ENCODE measurements at places on chromosomes 5 and 9.

DNA sequence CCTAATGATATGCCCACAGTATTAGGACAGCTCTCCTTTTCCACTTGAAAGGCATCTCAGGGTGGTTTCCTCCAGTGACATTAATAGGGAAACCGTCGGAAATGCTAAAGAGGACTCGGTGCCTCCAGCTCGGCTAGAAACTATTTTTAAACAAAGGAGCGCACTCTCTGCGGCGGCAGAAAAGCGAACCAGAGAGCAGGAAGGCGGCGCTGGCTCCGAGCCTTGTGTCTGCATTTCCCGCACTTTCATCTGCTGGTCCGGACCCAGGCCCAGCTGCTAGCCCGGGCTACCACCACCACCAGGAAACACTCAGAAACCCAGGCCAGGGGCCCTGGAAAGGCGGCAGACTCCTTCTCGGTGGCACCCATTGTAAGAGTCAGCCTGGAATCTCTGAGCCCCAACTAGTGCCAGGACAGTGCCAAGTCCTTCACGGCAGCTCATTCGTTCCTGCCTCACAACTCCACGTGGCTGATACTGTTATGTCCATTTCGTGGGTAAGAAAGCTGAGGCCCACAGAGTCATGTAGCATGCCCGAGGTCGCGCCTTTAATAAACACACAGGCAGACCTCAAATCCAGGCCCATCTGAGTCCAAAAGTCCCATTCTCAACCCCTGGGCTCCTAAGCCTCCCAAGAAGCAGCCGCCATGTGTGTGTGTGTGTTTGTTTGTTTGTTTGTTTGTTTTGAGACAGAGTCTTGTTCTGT lies 73.9 kb downstream of the VAV2 start:
- no peak for DNase-seq

DNA sequence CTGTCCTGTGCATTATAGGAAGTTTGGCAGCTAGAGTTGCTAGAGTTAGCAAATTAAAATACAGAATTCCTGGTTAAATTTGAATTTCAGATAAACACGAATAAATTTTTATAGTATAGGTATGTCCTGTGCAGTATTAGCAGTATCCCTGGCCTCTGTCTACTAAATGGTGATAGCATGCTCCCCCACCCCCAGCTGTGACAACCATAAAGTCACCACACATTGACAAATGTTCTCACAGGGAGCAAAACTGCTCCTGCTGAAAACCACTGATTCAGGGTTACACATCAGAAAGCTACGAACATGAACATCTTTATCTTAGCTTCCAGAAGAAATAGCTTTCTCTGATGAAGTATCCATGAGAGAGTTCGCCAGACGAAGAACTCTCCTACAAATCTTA lies 91.8 kb upstream of the CCDC112 start:
- no peak for DNase-seq

- DNase-seq = no peak
These were observed 5.6 kb upstream of the CYSTM1 start for GRCh38 chr5:140169410-140169809.

- DNase-seq = no peak
These were observed 422.9 kb downstream of the EBF1 start for GRCh38 chr5:158676642-158677469.

DNA sequence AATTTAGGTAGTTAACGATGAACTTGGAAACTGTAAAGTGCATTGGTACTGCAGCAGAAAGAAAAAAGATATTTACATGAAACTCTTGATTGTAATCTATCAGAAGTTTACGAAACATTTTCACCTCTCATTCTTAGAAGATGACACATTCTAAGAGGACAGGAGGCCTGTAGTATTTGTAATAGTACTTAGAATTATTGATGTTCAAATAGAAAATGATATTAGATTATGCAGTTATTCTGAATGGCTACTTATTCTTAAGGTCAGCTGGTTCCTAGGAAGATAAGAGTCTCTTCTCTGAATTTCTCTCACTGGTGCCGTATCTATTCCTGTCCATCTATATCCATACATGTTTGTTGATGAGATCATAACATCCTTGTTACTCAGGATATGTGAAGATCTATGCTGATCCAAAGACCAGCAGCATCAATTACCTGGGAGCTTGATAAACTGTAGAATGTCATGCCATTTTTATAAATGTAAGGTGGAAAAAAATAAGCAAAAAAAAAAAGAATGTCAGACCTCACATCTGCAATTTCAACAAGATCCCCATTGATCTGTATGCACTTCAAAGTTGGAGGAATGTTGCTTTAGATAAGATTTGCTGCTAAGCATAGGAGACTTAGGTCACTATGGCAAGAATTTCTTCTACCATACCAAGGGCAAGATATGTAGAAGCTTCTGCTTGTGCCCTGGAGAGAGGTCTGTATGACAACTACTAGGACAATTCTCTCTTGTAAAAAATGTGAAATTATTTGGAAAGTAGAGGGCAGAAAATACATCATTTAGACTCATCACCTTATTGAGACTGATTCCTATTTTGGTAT lies 42.4 kb upstream of the RICTOR start:
- DNase-seq = no peak

DNA sequence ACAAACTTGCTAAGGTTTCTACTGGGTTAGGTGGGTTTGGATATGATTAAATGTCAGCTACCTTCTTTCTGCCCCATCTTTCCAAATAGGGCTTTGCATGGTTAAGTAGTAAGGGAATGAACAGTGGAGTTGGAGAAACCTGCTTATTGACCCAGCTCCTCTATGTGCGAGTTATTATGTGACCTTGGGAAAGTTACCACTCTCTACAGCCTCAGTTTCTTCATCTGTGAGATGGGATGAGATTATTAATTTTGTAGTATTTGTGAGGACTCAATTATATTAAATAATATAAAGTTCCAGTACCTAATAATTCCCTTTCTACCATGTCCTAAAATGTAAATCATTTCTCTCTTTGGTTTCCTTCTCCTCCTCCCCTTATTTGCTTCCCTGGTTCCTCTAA lies 123.4 kb downstream of the GDNF start:
- DNase-seq = no peak

GRCh38 chr5:172641359-172642050 lies 442 bp downstream of the NEURL1B start:
- no peak for DNase-seq

DNA sequence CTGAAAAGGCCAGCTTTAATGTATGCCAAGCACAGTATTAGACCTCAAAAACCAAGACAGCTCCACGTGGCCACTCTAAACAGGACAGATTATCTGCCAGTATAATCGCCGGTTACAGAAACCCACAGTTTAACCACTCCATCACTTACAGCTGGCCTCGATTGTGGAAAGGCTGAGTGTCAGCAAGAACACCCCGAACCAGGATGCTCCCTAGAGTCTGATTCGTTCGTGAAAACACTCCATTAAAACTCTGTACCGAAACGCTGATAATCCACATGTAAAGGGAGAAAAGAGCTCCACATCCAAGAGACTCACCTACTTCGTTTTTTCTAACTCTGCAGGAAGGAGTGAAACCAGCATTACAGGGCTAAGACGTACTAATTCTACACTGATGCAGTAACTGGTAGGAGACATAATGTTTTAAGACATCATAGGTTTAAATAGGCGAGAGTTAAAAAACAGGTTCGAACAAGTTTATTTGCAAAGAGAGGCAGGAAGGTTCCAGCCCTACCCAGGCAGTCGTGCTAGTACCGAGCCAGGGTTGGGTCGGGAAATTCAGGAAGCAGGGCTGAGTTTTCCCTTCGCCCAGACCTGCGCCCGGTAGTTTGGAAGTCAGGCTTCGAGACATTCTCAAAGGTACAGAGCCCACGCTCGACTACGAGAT lies 949 bp downstream of the SERINC5 start:
- DNase-seq = no peak

DNA sequence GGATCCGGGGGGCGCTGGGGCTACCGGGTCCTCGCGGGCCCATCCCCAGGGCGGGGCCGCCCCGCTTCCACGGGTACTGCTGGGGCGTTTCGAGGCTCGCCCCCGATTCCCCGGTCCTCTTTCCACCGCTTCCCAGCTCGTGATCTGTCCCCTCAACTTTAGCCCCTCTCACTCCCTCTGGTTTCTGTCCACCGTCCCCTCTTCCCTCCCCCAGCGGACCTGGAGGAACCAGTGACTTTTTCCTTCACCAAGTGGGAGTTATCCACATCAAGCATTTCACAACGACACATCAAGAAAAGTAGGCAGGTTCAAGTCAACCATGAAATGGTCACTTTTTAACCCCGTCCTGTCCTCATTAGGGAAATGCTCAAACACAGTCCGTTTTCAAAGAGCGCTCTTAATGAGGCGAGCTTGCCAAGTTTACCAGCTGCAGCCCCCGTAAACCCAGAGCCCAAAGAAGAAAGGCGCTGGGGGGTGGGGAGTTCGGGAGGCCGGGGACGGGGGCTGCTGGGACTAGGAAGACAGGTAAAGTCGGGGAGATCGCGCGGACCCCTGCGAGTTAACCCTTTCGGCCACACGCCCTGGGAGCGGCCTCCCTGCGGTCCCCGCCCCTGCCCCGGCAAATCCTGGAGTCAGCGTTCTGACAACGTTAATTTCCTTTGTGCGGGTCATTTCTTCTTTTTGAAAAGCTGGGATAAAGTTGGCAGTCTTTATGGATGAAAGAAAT lies 2.1 kb upstream of the NFIB start:
- no peak for DNase-seq

GRCh38 chr5:7897014-7897600 lies 28.2 kb downstream of the MTRR start:
- no peak for DNase-seq

DNA sequence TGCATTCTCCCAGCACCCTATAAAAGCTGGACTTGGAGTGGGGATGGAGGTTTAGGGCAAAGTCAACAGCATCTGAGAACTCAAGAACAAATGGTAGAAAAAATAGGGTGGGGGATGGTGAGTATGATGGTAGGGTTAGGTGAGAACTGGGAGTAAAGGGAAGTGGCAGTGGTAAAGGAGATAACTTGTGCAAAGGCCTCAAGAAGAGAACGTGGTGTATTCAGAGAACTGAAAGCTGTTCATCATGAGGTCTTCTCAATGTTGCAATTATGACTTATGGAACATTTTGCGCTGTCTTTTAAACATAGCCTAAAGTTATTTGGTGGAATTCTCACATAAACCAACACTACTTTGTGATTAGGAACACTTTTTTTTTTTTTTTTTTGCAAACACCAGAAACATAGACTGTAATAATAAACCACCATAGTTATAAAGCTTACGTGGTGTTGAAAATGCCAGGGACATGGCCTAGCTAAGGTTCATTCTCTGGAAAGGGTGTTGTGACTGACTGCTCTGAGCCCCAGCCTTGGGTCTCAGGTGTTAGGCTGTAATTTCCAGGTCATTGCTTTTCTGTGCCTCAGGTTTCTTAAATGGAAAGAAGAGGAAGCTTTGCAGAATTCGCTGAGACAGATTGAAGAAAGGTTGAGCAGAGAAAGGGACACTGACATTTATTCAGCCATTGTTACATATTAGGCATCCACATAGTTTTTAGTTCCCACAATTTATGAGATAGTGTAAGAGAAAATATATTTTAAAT lies 19.2 kb upstream of the TXNDC8 start:
- DNase-seq = no peak

DNA sequence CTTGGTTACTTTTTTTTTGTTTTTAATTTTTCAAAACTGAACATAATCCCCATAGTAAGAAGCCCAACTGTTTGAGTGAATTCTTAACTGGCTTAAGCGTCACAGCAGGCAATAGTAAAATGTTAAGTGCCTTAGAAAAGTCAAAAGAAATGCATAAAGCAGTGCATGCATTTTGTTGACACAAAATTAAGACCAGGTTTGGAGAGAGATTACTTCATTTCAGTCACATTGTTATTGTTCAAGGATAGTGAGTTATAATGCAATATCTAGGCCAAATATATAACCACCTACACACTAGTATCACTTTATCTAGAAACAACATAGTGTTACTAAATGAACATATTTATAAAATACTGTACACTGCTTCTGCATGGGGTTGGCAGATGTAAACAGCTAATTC lies 116.9 kb upstream of the KLF9 start:
- DNase-seq = no peak

DNA sequence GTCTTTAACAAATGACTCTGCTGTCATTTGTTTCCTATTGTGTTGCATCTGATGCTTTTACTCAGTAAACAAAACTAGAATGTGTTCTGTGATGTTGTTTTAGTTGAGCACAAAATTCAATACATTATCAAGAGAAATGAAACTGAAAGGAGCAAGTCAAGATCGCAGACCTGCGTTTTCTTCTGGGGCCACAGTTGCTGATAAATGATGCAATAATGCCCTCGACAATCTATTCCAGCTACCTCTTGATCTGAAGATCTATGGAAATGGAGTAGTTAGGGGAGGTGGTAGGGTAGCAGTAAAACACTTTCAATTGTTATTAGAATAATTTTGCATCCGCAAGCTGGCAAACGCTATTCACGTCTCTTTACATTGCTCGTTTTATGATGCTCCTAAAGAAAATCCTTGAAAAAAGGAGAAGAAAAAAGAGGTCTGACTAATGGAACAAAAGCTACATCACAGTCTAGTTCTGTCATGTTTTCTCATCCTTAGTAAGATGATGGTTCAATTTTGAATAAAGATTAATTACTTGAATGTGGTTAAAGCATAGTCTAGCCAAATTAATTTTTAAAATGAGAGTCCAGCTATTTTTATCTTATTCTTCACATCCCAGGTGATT lies 1.6 kb downstream of the ZNF366 start:
- DNase-seq = no peak

GRCh38 chr5:51382521-51383130 lies 622 bp upstream of the ISL1 start:
- DNase-seq = no peak

GRCh38 chr5:78447775-78448424 lies 87.5 kb downstream of the SCAMP1 start:
- no peak for DNase-seq

- DNase-seq = no peak
These were observed 95.8 kb upstream of the RARS1 start for GRCh38 chr5:168390491-168390890.

GRCh38 chr9:127126971-127127370 lies 4.5 kb upstream of the ANGPTL2 start:
- no peak for DNase-seq

- no peak for DNase-seq
These were observed 607 bp downstream of the BARX1 start for GRCh38 chr9:93954434-93955061.

DNA sequence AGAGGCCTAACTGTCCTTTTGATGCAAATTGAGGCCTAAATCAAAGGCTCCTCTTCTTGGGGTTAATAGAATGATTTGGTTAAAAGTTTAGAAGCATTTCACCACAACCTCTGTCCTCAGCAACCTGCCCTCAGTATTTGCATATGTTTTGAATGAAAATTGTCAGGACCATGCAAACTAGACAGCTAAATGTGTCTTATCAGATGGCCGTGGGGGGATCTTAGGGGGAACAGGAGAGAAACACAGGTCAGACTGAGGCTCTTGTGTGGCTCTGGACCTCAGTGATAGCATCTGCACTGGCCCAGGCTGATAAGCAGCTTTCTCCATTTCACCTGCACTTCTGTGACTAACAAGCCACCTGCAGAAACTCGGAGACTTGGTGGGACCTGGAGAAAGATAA lies 49.0 kb downstream of the FOXI1 start:
- DNase-seq = no peak
